A549 treated with Hydrocortisone at 1 μM for 4 hours (cell line): ENCODE measurements at places on chromosomes 7 and 10. TPM values are rescaled to one million over a fixed set of nuclear protein-coding genes. Genes with fewer than 3 reads are reported as not detected.

KIAA1217 gene
- 1.1 to 1.7 TPM (median 1.4 TPM) in 5 replicates for total RNA-seq

TACR2 gene
- 0.06 to 0.22 TPM (median 0.10 TPM) in 5 replicates for total RNA-seq

GDF2 gene
- not detected in 5 replicates for total RNA-seq

CLDN3 gene
- 1.6 to 3.8 TPM (median 3.4 TPM) in 5 replicates for total RNA-seq

NKX1-2 gene
- 0.03 TPM in 4 of 5 replicates, not detected in the other for total RNA-seq

TSPAN15 gene
- total RNA-seq: 91.4 to 106 TPM (median 101 TPM) in 5 replicates

ARL3 gene
- 13.2 to 15.4 TPM (median 14.6 TPM) in 5 replicates for total RNA-seq

RNF32 gene
- total RNA-seq: 1.2 to 2.2 TPM (median 1.3 TPM) in 5 replicates

CAMK2B gene
- total RNA-seq: 0.12 to 0.32 TPM (median 0.28 TPM) in 5 replicates

PDE6C gene
- not detected in 5 replicates for total RNA-seq

CRHR2 gene
- total RNA-seq: 0.02 to 0.06 TPM (median 0.05 TPM) in 3 of 5 replicates, not detected in the others

RGS10 gene
- total RNA-seq: 47.3 to 56.1 TPM (median 52.7 TPM) in 5 replicates

COL13A1 gene
- total RNA-seq: 0.14 to 0.30 TPM (median 0.25 TPM) in 5 replicates

PRKG1 gene
- 0.01 to 0.02 TPM in 2 of 5 replicates, not detected in the others for total RNA-seq

HMX3 gene
- total RNA-seq: 0.08 to 0.13 TPM in 2 of 5 replicates, not detected in the others

MAGI2 gene
- 0.23 to 0.62 TPM (median 0.40 TPM) in 5 replicates for total RNA-seq

ZNF488 gene
- total RNA-seq: 10.9 to 15.0 TPM (median 13.2 TPM) in 5 replicates

TMEM273 gene
- not detected in 5 replicates for total RNA-seq

BICC1 gene
- total RNA-seq: 14.6 to 25.3 TPM (median 17.1 TPM) in 5 replicates

LRMDA gene
- 3.6 to 5.1 TPM (median 4.4 TPM) in 5 replicates for total RNA-seq

ABCB4 gene
- not detected in 5 replicates for total RNA-seq

TSPAN12 gene
- 0.28 to 1.2 TPM (median 0.58 TPM) in 5 replicates for total RNA-seq

POLR2J gene
- total RNA-seq: 96.4 to 110 TPM (median 107 TPM) in 5 replicates

HOXA6 gene
- total RNA-seq: 1.1 to 1.6 TPM (median 1.3 TPM) in 5 replicates

PTPRN2 gene
- 0.77 to 1.1 TPM (median 0.97 TPM) in 5 replicates for total RNA-seq

VWDE gene
- total RNA-seq: 0.31 to 0.70 TPM (median 0.43 TPM) in 5 replicates

GPNMB gene
- total RNA-seq: 2.7 to 3.6 TPM (median 3.1 TPM) in 5 replicates

TDRD1 gene
- total RNA-seq: not detected in 5 replicates

AOAH gene
- 0.12 to 0.15 TPM in 2 of 5 replicates, not detected in the others for total RNA-seq

NACAD gene
- 0.22 to 0.37 TPM (median 0.31 TPM) in 5 replicates for total RNA-seq

GPRIN2 gene
- total RNA-seq: 27.8 to 43.2 TPM (median 36.3 TPM) in 5 replicates

CACNB2 gene
- total RNA-seq: not detected in 5 replicates

TFPI2 gene
- 215 to 326 TPM (median 237 TPM) in 5 replicates for total RNA-seq

H2BK1 gene
- not detected in 5 replicates for total RNA-seq

OPN4 gene
- total RNA-seq: not detected in 5 replicates

CUBN gene
- total RNA-seq: 0.06 to 0.10 TPM (median 0.08 TPM) in 5 replicates

SLC18A2 gene
- 0.02 to 0.03 TPM (median 0.03 TPM) in 3 of 5 replicates, not detected in the others for total RNA-seq

GRID1 gene
- 0.21 to 0.39 TPM (median 0.25 TPM) in 5 replicates for total RNA-seq

ZNF487 gene
- total RNA-seq: 4.5 to 7.2 TPM (median 6.3 TPM) in 5 replicates

SH2D4B gene
- 0.03 TPM in 2 of 5 replicates, not detected in the others for total RNA-seq

GIMAP5 gene
- total RNA-seq: not detected in 5 replicates

STEAP1 gene
- 14.6 to 17.1 TPM (median 16.1 TPM) in 5 replicates for total RNA-seq

DYDC2 gene
- 0.14 TPM in 1 of 5 replicates, not detected in the others for total RNA-seq

ZNF398 gene
- total RNA-seq: 9.0 to 10.0 TPM (median 9.3 TPM) in 5 replicates

THAP5 gene
- total RNA-seq: 10.2 to 20.9 TPM (median 15.3 TPM) in 5 replicates

TMEM26 gene
- total RNA-seq: 0.01 to 0.07 TPM (median 0.05 TPM) in 4 of 5 replicates, not detected in the other

SAMD9L gene
- 0.37 to 0.77 TPM (median 0.41 TPM) in 5 replicates for total RNA-seq

SYNPO2L gene
- 0.03 to 0.30 TPM (median 0.08 TPM) in 3 of 5 replicates, not detected in the others for total RNA-seq

SDHAF3 gene
- total RNA-seq: 16.4 to 36.4 TPM (median 19.5 TPM) in 5 replicates

ARMS2 gene
- not detected in 5 replicates for total RNA-seq

HOXA5 gene
- 4.1 to 5.9 TPM (median 4.2 TPM) in 5 replicates for total RNA-seq

PLEKHA1 gene
- 14.9 to 27.3 TPM (median 21.3 TPM) in 5 replicates for total RNA-seq

HIPK2 gene
- total RNA-seq: 25.8 to 49.0 TPM (median 38.1 TPM) in 5 replicates
